ENCODE measurements at places on chromosomes 16 and 17. TPM values are rescaled to one million over a fixed set of nuclear protein-coding genes. Genes with fewer than 3 reads are reported as not detected.

ABCA3 gene
- total RNA-seq = 1.9 TPM

CIITA gene
- total RNA-seq = 10.4 TPM

ZSCAN10 gene
- total RNA-seq = under 0.01 TPM

SPATA32 gene
- 0.10 TPM for total RNA-seq

SLC5A11 gene
- 0.31 TPM for total RNA-seq

CCL7 gene
- 3.1 TPM for total RNA-seq

KLHL10 gene
- not detected for total RNA-seq

METRNL gene
- 72.7 TPM for total RNA-seq

RNU2-1 gene
- total RNA-seq = not detected

KRT33B gene
- total RNA-seq = not detected

CACNA1H gene
- 0.52 TPM for total RNA-seq

BORCS6 gene
- 9.2 TPM for total RNA-seq

TP53TG3F gene
- not detected for total RNA-seq

ABCA8 gene
- under 0.01 TPM for total RNA-seq

C17orf107 gene
- 26.4 TPM for total RNA-seq

CD300LD gene
- 0.73 TPM for total RNA-seq
